ENCODE measurements at places on chromosomes 16 and 17. TPM values are rescaled to one million over a fixed set of nuclear protein-coding genes. Genes with fewer than 3 reads are reported as not detected.

CCL15 gene
- total RNA-seq = not detected

GRCh38 chr17:77654850-77655249, 303.7 kb upstream of the TNRC6C start:
- peaks cover 45% of the 10 kb centered on the region for H3K27me3 ChIP-seq
- DNase-seq = no peak
- no peaks in the 10 kb centered on the region for H3K4me1 ChIP-seq
- H3K36me3 ChIP-seq = no peaks in the 10 kb centered on the region
- no peak overlapping the region for H3K27ac ChIP-seq
- no peak overlapping the region for H3K4me3 ChIP-seq

DNA sequence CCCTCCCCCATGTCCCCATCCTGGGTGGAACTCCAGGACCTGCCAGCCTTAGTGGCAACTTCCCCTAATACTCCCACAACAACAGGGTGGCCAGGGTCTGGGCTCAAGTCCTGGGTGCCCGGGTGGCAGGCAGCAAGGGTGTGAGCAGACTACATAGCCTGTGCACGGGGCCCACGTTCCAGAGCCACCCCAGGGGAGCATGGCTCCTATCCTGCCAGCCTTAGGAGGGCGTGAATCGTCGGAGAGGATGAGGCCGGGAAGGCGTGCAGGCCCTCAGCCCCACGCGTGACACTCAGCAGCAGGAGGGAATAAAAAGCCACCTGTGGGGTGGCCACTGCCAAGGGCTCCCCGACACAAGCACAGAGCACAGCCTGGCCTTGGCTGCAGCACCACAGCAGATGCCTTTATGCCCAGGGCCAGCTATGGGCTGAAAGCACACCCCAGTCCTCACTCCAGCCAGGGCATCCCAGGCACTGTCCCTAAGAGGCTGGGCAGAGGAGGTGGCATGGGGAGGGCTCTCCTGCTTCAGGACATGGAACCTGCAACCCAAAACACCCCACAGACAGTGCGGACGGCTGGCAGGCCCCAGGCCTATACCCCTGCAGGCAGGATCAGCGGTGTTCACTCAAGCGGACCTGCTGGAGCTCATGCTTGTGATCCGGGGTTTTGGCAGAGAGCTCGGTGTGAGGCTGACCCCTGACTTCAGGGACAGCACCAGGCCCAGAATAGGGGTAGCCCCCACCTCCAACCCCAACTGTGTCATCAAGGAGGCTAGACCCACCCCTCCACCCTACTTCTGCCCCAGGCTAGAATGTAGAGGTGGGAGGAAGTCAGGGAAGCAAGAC, 2.7 kb downstream of the BCAR1 start:
- peaks cover 81% of the 10 kb centered on the region for H3K4me1 ChIP-seq
- DNase-seq = no peak
- H3K36me3 ChIP-seq = no peaks in the 10 kb centered on the region
- no peaks in the 10 kb centered on the region for H3K27me3 ChIP-seq
- H3K4me3 ChIP-seq = peak overlapping the region; percentile 93
- peak overlapping the region; percentile 99 for H3K27ac ChIP-seq

DNA sequence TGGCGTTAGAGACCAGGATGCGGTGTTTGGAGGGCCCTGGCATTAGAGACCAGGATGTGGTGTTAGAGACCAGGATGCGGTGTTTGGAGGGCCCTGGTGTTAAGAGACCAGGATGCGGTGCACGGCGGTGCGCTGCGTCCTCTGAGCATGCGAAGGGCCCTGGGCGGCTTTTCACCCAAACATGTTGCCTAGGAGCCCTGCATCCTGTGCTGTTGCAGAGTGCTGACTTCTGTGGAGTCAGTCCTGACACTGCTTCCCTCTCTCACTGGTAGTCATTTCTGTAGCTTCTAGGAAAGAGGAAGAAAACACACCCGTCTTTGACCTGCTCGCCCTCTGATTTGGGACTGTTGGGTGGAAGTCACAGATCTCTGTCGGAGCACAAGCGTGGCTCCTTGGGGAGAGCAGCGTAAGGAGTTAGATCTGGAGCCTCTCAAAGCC, 141.2 kb downstream of the LAT start:
- no peaks in the 10 kb centered on the region for H3K4me1 ChIP-seq
- no peak overlapping the region for H3K27ac ChIP-seq
- no peaks in the 10 kb centered on the region for H3K36me3 ChIP-seq
- no peak overlapping the region for H3K4me3 ChIP-seq
- H3K27me3 ChIP-seq = no peaks in the 10 kb centered on the region

CNTNAP1 gene
- total RNA-seq = 23.3 TPM

- no peaks in the 10 kb centered on the region for H3K27me3 ChIP-seq
- H3K27ac ChIP-seq = no peak overlapping the region
- DNase-seq = no peak
- H3K36me3 ChIP-seq = no peaks in the 10 kb centered on the region
- H3K4me3 ChIP-seq = no peak overlapping the region
Measured at GRCh38 chr16:11341371-11341770, 3.9 kb upstream of the RMI2 start.

MTHFSD gene
- 12.9 TPM for total RNA-seq

DNA sequence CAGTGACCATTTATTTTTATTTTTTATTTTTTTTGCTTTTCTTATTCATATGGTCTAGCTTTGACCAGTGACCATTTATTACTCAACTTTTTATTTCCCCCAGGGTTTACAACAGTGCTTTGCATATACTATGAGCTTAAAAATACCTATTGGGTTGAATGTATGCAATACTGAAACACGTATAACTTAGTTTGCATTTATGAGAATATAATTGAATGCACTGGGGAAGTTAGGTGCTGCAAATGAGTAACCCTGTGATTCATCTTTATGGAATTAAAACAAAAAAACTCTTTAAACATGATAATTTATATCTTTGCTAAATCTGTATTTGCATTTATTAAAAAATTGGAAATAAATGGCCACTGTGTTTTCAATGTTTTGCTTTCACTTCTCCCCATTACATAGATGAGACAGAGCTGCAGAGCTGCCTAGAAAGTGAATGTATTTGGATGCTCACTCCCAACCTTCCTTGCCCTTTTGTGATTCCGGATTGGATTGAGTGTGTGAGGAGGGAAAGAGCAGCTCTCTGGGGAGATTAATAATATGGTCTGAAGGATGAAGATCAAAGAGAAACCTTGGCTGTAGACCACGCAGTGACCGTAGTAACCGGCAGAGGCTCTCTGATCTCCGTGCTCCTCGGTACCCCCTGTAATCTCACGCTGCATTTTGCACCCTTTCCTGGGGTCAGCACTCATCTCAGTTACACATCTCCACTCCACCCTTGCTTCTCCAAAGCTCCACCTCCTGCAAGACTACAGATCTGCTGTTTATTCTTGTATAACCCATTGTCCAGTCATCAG, 14.3 kb downstream of the TMEM100 start:
- H3K36me3 ChIP-seq = no peaks in the 10 kb centered on the region
- H3K27me3 ChIP-seq = no peaks in the 10 kb centered on the region
- no peak overlapping the region for H3K27ac ChIP-seq
- H3K4me1 ChIP-seq = peaks cover 5% of the 10 kb centered on the region
- DNase-seq = no peak

- 0 out of 2 replicates have a peak, but pooled peaks cover 7% of the 10 kb centered on the region for H3K4me1 ChIP-seq
- peak overlapping the region; percentile 92 for H3K4me3 ChIP-seq
- no peaks in the 10 kb centered on the region for H3K27me3 ChIP-seq
- H3K27ac ChIP-seq = peak overlapping the region; percentile 75
- no peaks in the 10 kb centered on the region for H3K36me3 ChIP-seq
Measured at GRCh38 chr17:8289103-8289397, 580 bp downstream of the RANGRF start.

PDIA2 gene
- total RNA-seq = not detected

- no peak overlapping the region for H3K27ac ChIP-seq
- no peak for DNase-seq
- H3K4me3 ChIP-seq = no peak overlapping the region
- H3K36me3 ChIP-seq = no peaks in the 10 kb centered on the region
Measured at GRCh38 chr17:12592941-12593340, 72.7 kb upstream of the MYOCD start.

TP53TG3F gene
- not detected for total RNA-seq

- H3K4me3 ChIP-seq = no peak overlapping the region
- no peaks in the 10 kb centered on the region for H3K27me3 ChIP-seq
- H3K27ac ChIP-seq = no peak overlapping the region
- H3K4me1 ChIP-seq = no peaks in the 10 kb centered on the region
- H3K36me3 ChIP-seq = peaks cover 10% of the 10 kb centered on the region
Measured at GRCh38 chr16:74926805-74927204, 58.1 kb downstream of the WDR59 start.

DNA sequence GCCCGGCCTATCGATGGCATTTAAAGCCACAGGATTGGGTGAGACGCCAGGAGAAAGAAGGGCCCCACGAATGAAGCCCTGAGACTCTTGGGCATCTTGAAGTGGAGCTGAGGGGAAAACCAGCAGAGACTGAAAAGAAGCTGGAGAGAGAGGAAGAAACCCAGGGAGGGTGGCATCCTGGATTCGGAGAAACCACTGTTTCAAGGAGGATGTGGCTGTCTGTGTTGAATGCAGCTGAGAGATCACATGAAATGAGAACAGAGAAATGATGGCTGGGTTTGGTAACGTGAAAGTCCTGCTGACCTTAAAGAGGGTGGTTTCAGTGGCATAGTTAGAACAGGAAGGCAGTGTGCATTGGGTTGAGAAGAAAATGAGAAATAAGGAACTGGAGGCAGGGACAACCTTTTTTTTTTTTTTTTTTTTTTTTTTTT, 3.8 kb downstream of the TNFSF12 start:
- H3K4me1 ChIP-seq = no peaks in the 10 kb centered on the region
- no peaks in the 10 kb centered on the region for H3K27me3 ChIP-seq
- H3K27ac ChIP-seq = no peak overlapping the region
- no peak overlapping the region for H3K4me3 ChIP-seq
- no peak for DNase-seq
- no peaks in the 10 kb centered on the region for H3K36me3 ChIP-seq

DNA sequence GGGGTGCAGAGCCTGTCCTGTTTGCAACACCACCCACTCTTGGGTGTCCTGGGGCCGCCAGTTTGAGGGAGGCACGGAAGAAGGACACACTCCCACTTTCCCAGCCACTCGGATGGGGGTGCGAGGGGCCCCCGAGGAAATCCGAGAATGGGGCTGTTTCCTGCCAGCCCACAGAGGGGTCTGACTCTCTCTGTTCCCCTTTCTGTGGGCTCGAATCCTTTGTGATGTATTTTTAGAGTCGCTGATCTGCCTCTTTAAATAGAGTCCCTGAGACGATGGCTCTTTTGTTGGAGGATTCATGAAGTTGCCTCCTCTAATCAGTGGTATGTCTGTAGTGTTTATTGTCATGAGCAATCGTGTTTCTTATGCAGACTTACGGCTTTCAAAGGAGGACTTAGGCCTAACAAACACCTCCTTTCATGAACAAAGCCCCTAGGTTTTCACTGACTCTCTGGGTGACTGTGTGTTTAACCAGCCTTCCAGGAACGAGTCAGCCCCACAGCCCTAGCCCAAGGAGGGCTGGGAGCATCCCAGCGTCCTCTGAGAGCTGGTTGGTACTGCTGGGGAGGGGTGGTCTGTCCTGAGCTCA, 29.1 kb downstream of the CIBAR2 start:
- no peaks in the 10 kb centered on the region for H3K36me3 ChIP-seq
- no peaks in the 10 kb centered on the region for H3K4me1 ChIP-seq
- DNase-seq = no peak

KRTAP17-1 gene
- not detected for total RNA-seq

- H3K4me3 ChIP-seq = no peak overlapping the region
- peaks cover 32% of the 10 kb centered on the region for H3K4me1 ChIP-seq
- H3K36me3 ChIP-seq = no peaks in the 10 kb centered on the region
- no peaks in the 10 kb centered on the region for H3K27me3 ChIP-seq
- peak overlapping the region; percentile 30 for H3K27ac ChIP-seq
- peak; percentile 93 for DNase-seq
Measured at GRCh38 chr17:71441098-71441497, 679.7 kb upstream of the SOX9 start.

- no peaks in the 10 kb centered on the region for H3K4me1 ChIP-seq
- peak; percentile 30 for DNase-seq
- no peak overlapping the region for H3K27ac ChIP-seq
- H3K4me3 ChIP-seq = 0 out of 2 replicates have a peak overlapping the region, but pooled peaks have one; percentile 23
- H3K27me3 ChIP-seq = no peaks in the 10 kb centered on the region
- no peaks in the 10 kb centered on the region for H3K36me3 ChIP-seq
Measured at GRCh38 chr17:61015966-61016365, 338.3 kb downstream of the BCAS3 start.

GRCh38 chr17:19012171-19013080, 7.9 kb upstream of the FAM83G start:
- H3K27me3 ChIP-seq = no peaks in the 10 kb centered on the region
- no peaks in the 10 kb centered on the region for H3K36me3 ChIP-seq
- no peak overlapping the region for H3K27ac ChIP-seq

IL17C gene
- not detected for total RNA-seq

DNA sequence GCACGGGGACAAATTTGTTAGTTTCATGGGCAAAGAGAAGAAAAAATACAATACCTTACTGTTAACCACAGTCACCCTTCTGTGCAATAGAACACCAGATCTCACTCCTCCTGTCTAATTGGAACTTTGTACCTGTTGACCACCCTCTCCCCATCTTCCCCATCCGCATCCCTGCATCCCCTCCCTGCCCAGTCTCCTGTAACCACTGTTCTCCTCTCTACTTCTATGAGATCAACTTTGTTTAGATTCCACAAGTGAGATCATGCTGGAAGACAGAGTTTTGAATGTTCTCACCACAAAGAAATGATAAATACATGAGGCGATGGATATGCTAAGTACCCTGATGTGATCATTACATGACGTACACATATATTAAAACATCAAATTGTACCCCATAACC, 47.7 kb downstream of the CLEC16A start:
- peak overlapping the region; percentile 36 for H3K4me3 ChIP-seq
- DNase-seq = peak; percentile 81
- peak overlapping the region; percentile 77 for H3K27ac ChIP-seq
- no peaks in the 10 kb centered on the region for H3K27me3 ChIP-seq

CES3 gene
- total RNA-seq = not detected

GRCh38 chr16:72996291-72997062, 51.5 kb downstream of the ZFHX3 start:
- no peak overlapping the region for H3K4me3 ChIP-seq
- no peaks in the 10 kb centered on the region for H3K27me3 ChIP-seq
- no peaks in the 10 kb centered on the region for H3K36me3 ChIP-seq
- DNase-seq = no peak

GRCh38 chr17:72381597-72382397, 261.0 kb downstream of the SOX9 start:
- no peak for DNase-seq
- H3K4me1 ChIP-seq = peaks cover 13% of the 10 kb centered on the region
- no peak overlapping the region for H3K4me3 ChIP-seq
- no peaks in the 10 kb centered on the region for H3K27me3 ChIP-seq
- H3K27ac ChIP-seq = no peak overlapping the region

SLC5A10 gene
- total RNA-seq = not detected

DNA sequence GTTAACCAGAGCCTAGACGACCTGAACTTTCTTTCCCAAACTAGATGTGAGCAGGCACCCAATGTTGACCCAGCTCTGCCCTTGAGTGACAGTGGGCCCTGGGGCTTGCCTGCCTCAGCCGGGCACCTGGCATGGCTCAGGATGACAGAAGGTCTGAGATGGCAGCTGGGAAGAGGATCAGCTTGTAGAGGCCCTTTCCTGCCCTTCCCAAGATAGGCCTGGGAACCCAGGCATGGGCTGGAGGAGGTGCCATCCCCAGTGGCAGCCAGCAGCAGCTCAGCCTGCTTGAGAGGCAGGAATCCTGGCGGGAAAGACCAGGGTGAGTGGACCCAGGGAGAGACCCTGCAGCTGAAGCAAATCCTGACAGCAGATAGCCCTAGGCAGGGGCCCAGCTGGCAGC, 59.1 kb downstream of the PIPOX start:
- DNase-seq = no peak
- H3K36me3 ChIP-seq = no peaks in the 10 kb centered on the region
- no peak overlapping the region for H3K27ac ChIP-seq

GRCh38 chr17:77193653-77194052, 52.9 kb downstream of the SEC14L1 start:
- no peak overlapping the region for H3K27ac ChIP-seq
- no peak for DNase-seq
- H3K4me3 ChIP-seq = no peak overlapping the region
- H3K27me3 ChIP-seq = no peaks in the 10 kb centered on the region
- H3K4me1 ChIP-seq = no peaks in the 10 kb centered on the region
